ENCODE measurements at places on chromosomes 5 and 9.

- peak; percentile 53 for ATAC-seq
Observed at GRCh38 chr5:179820483-179821297, at the start of gene SQSTM1. TSS of gene SQSTM1 (plus strand) at chr5:179820905. CDS start at chr5:179820937, 32 bp downstream.

DNA sequence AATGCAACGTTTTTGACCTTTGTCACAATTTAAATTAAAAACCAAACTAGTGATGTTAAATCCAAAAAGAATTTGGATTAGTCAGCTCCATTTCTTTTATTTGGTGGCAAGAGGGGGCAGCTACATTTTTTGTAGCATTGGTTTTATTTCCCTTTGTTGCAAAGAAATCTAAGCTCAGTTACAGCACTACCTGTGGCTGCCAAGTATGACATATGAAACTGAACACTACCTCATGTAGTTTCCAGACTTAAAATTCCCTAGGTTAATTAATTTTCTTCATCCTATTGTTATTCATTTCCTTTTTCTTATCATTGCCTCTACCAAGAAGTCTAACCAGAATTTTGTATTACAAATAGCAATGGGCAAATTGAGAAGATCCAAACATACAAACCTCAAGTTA lies 393.5 kb downstream of the BRINP1 start:
- ATAC-seq = no peak

DNA sequence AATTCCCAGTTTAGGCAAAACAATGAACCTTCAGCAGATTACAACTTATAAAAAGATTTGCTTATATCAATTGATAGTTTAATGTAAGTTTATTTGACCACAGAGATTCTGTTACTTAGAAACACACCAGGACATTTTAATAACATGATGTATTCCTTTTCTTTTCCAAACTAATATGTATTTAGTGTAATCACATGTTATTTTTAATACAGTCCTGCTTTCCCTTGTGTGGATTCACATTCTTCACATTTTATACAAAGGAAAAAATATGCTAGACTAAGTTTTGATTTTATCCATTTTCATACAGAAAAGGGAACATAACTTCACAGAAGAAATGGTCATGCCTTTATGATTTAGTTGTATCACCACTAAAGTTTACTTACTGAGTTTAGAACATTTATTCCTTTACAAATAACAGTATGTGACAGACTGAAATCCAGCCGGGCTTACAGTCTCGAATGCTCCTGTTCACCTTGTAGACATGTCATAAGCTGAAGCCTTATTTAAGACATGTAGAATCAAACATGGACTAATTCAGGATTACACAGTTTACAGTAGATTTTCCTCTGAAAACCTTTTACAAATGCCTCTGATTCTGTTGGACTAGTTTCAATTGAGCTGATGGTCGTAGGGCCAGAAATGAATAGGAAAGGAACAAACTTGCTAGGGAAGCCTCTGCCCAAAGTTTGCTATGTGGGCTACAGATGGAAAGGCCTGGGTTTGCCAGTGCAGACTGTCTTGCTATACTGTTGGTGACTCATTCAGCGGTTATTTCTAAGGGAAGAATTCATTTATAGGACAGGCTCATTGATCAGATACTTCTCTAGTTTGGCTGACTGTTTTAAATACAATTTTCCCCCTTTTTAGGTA lies 6.6 kb upstream of the ASPN start:
- no peak for ATAC-seq

- no peak for ATAC-seq
Observed at GRCh38 chr9:112169368-112169767, 5.7 kb downstream of the SUSD1 start.

GRCh38 chr5:81019748-81020147 lies 59.6 kb downstream of the RASGRF2 start:
- ATAC-seq = no peak

DNA sequence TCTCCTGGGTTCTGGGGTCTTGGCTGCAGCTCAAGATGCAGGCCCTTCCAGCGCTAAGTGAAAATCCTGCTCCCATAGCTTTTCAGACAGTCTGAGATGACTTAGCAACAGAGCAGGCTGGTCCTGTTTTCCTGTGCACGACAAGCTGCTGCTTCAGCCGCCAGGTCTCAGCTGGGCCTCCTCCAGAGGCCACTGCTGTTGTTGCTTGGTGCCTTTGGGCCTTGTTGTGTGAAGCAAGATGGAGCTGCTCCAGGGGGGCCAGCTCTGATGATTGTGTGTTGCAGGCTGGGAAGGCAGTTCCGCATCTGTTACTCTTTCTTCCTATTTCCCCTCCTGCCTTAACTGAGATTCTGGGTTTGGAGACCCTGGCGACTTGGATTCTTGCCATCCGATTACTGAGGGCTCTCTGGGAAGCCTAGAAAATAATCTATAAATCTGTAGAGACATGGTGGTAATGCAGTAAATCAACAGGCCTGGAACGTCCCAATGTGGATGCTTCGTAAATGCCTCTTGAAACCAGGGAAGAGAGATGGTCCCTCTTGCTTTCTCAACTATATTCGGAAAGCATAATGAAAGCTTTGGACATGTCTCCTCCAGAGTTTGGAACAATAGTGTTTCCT lies 3.2 kb downstream of the MAP1B start:
- ATAC-seq = no peak

DNA sequence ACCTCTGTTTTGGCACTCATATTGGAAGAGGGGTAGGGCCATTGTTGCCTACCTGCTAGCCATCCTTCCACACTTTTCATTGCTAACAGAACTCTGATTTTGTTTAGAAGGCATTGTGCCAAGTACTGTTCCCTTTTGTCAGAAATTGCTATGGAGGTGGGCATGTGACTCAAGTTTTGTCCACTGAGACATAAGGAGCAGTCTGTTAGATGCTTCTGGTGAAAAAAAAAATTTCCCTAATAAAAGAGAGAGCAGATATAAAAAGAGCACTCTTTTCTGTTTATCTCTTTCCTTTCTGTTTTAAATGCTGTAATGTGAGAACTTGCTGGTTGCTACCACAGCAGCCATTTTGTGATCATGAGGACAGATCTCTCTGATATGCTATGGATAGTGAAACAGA lies 21.9 kb upstream of the THG1L start:
- ATAC-seq = no peak

DNA sequence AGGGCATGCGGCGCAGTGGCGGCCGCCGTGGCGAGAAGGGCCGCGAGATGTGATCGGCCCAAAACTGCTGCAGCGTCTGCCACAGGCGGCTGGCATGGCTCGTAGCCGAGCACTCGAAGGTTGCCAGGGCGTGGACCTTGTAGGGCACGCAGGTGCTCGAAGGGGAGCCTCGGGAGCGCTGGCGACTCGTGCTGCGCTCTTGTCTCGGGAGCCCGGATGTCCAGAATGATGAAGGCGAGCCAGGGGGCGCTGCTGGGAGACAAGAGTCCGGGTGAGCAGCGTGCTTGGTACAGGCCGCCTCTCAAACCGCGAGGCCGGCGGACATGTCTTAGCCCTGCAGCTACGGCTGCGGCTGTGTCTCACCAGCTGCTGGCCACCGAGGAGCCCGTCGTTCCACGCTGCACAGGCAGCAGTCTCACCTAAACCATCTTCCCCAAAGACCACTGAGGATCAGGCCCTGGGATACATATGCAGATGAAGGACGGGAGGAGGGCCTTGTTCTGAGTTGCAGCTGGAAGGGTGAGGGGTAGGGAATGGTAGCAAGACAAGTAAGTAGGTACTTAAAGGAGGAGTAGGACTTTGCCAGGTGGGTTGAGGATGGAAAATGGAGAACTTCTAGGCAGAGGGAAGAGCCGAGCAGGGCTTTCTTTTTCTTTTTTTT lies 1.7 kb downstream of the CBY3 start:
- ATAC-seq = peak; percentile 70

- ATAC-seq = no peak
Observed at GRCh38 chr5:153404747-153405146, 85.7 kb upstream of the GRIA1 start.

DNA sequence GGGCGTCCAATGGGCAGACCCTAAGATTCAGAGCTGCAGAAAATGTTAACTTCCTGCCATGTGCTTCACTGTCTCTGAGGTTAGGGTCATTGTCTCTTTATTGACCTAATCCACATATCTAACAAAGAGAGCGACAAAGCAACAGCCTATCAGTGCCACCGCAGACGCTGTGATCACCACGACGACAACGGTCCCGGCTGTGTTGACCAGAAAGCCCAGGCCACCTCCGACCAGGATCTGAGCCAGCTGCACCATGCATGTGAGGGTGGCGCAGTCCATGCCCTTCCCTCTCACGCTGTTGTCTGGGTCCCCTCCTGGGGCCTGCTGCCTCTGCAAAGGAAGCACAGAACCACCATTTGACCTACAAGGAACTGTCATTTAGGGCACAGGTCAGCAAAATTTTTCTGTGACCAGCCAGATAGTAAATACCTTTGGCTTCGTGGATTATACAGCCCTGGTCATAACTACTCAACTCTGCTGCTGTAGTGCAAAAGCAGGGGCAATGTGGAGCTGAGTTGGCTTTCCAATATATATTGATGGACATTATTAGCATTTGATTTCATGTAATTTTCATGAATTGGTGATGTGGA lies 8.5 kb downstream of the RXFP3 start:
- ATAC-seq = no peak

GRCh38 chr5:51383131-51384121 lies at the start of gene ISL1:
TSS of gene ISL1 (plus strand) at chr5:51383448. CDS start at chr5:51383672, 224 bp downstream.
- no peak for ATAC-seq

DNA sequence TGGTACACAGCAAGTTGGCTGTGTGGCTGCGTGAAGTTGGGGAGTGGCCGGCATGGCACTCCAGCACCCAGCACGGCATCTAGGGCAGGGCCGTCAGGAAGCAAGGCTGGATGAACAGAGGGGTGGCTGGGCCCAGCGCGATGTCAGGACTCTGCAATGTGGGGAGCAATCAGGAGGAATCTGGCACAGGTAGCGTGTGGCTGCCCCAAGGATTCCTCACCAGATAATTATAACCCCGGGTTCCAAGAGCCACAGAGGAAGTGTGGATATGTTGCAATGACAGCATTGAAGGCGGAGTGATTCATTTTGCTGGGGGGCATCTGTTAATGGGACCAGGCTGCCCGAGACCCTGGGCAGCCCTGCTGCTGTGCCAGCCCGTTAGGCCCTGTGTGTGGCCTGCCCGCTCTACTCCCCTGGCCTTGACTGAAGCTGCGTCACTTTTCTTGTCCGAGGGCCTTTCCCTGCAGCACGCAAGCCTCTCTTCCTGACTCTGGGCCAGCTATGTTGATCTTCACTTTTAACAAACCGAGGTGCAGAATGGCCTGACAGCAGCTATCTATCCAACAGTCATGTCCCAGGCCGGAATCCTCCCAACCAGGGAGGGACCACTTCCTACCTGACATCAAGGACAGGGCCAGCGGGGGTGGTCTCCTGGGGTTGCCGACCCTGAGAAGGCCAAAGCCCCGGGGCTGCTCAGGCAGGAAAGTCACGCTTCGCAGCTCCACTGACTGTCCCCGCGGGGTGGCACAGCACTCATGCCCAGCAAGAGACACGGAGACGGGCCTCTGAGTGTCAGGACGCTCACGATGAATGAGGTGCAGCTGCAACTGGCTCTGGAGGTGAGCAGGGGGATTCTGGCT lies 118.0 kb upstream of the PHYKPL start:
- no peak for ATAC-seq

GRCh38 chr9:114247077-114247476 lies 75.8 kb upstream of the ORM1 start:
- ATAC-seq = no peak

GRCh38 chr9:95282332-95282731 lies 35.2 kb downstream of the FANCC start:
- ATAC-seq = no peak

- ATAC-seq = no peak
Observed at GRCh38 chr9:115328228-115328627, 210.3 kb upstream of the TNC start.

- no peak for ATAC-seq
Observed at GRCh38 chr9:99349870-99350269, 127.8 kb downstream of the SEC61B start.

- no peak for ATAC-seq
Observed at GRCh38 chr9:128062846-128063831, 4.0 kb downstream of the NAIF1 start.

DNA sequence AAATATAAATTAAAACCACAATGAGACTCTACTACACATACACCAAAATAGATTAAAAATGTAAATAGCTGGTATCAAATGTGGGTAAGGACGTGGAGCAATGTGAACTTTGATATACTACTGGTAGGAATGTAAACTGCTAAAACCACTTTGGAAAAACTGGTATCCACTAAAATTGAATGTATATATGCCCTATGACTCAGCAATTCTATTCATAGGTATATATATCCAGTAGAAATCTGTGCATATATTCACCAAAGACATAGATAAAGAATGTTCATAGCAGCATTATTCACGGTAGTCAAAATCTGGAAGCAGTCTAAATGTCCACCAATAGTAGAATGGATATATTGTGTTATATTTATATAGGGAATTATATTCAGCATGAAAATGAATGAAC lies 85.2 kb downstream of the ERP44 start:
- no peak for ATAC-seq

- ATAC-seq = no peak
Observed at GRCh38 chr5:76714751-76715485, 1.0 kb upstream of the F2R start.

DNA sequence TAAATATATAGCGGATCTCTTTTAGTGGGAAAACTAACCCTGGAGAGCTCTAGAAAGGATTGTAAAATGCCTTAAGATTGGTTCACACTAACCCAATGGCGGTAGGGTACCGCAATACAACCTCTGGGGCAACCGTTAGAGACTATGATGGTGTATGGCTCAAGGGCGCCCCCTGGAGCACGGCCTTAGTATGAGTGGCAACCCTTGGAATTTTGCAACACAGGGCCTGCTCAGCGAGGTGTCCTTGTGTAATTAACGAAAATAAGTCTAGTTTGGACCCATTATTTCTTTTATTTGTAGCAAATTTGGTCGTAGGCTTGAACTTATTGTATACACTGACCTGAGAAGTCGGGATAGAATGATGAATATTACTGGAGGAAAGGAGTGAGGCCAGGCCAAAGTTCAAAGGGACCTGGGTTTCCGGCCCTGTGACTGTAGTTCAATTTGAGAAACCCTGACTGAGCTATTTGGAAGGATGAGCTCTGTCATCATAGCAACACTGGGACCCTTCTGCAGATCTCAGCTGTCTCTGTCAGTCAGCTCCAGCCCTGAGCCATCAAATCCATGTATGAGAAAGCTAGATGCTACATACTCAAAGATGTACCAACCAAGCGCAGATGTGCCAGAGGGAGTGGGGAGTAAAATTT lies 54.8 kb downstream of the CAMK4 start:
- ATAC-seq = peak; percentile 97

GRCh38 chr5:128237546-128237945 lies 154.0 kb downstream of the SLC12A2 start:
- no peak for ATAC-seq

- ATAC-seq = no peak
Observed at GRCh38 chr9:93813221-93814076, 141.7 kb downstream of the BARX1 start.

- ATAC-seq = no peak
Observed at GRCh38 chr5:166032601-166033000, 2258.8 kb upstream of the WWC1 start.

DNA sequence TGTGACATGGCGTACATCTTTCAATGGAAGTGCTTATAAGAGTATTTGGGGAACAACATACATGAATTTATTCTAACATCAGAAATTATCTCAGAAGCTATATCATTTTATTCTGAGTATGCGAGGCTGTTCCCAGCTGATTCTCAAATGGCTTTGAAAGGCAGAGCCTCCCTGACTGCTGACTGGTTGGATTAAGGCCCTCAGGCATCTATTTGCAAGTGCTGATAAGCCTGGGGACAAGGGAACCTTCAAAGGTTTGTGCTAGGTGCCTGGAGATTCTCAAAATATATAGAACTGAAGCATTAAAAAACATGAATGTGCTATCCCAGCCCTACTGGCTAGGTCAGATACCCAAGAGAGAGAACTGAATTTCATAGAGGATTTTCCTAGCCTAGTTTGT lies 235.1 kb downstream of the LURAP1L start:
- ATAC-seq = no peak
